ENCODE measurements at places on chromosomes 16 and 17. TPM values are rescaled to one million over a fixed set of nuclear protein-coding genes. Genes with fewer than 3 reads are reported as not detected.

GRCh38 chr17:15220785-15221184 lies 44.3 kb downstream of the PMP22 start:
- no peak overlapping the region for H3K27ac ChIP-seq
- no peaks in the 10 kb centered on the region for H3K4me1 ChIP-seq
- H3K4me3 ChIP-seq = no peak overlapping the region
- no peaks in the 10 kb centered on the region for H3K36me3 ChIP-seq

DNA sequence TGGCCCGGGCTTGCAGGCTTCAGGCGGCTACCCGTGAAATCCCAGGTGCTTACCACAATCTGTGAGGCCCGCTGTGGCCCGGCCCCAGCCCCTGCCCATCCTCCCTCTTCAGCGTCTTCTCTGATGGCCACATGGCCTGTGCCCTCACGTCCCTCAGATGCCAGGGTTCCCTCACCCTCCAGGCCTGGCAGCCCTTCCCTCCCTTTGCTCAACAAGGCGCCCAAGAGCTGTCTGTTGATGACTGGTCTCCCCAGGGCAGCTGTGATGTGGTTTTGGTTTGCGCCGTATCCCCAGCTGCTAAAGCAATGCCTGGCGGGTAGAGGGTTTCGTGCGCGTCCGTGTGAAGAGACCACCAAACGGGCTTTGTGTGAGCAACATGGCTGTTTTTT lies 35.1 kb downstream of the PMM2 start:
- peaks cover 45% of the 10 kb centered on the region for H3K36me3 ChIP-seq
- H3K4me3 ChIP-seq = no peak overlapping the region
- no peak overlapping the region for H3K27ac ChIP-seq
- H3K27me3 ChIP-seq = no peaks in the 10 kb centered on the region
- DNase-seq = no peak

Gene MPO
- not detected for total RNA-seq

- H3K4me3 ChIP-seq = no peak overlapping the region
- H3K4me1 ChIP-seq = peaks cover 88% of the 10 kb centered on the region
- H3K36me3 ChIP-seq = peaks cover 47% of the 10 kb centered on the region
- no peaks in the 10 kb centered on the region for H3K27me3 ChIP-seq
- H3K27ac ChIP-seq = no peak overlapping the region
Observed at GRCh38 chr16:648071-648780, 939 bp upstream of the WDR90 start.

DNA sequence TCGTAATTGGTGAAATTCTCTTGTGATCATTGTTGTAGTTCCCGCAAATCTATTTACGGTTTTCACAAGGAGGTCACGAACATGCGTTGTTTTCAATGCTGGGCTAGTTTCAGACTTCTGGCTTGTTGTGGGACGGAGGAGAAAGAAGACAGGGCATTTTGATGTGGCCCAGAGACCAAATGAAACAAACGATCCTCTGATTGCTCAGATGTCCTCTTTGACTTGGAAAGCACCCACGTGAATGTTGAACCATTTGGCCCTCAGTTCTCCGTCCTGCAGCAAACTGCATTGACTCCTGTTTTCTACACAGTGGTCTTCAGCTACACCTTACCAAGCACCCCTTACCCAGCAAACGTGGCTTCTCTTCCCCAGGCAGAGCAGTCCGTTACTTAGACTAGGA lies 391.0 kb downstream of the WWOX start:
- no peak overlapping the region for H3K27ac ChIP-seq
- H3K4me3 ChIP-seq = no peak overlapping the region
- H3K4me1 ChIP-seq = no peaks in the 10 kb centered on the region
- DNase-seq = no peak
- H3K27me3 ChIP-seq = peaks cover 18% of the 10 kb centered on the region

Gene MYADML2
- total RNA-seq = not detected

DNA sequence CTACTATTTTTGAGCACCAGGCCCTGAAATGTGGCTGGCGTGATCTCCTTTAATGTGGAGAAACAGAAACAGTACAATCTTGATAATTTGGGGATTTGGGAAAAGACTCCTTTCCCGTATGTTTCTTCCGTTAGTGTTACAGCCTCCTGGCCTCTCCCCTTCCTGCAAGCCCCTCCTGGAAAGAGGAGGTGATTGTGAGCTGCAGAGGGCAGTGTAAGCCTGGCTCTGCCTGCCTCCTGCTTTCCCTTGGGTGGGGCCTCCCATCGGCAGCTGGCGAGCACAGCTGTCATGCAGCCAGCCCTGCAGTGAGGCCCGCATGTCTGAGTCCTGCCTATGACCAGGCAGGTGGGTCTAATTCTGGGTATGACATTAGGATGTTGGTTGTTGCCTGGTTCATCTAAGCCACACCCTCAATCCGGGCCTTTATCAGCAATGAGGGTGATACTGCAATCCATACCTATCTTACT lies 48.7 kb upstream of the WSB1 start:
- DNase-seq = peak; percentile 84
- peaks cover 13% of the 10 kb centered on the region for H3K4me1 ChIP-seq
- H3K36me3 ChIP-seq = no peaks in the 10 kb centered on the region
- no peaks in the 10 kb centered on the region for H3K27me3 ChIP-seq
- H3K4me3 ChIP-seq = no peak overlapping the region

GRCh38 chr16:16015849-16016248 lies 66.4 kb downstream of the ABCC1 start:
- H3K27me3 ChIP-seq = no peaks in the 10 kb centered on the region
- no peak overlapping the region for H3K27ac ChIP-seq
- peaks cover 67% of the 10 kb centered on the region for H3K36me3 ChIP-seq
- H3K4me3 ChIP-seq = no peak overlapping the region
- H3K4me1 ChIP-seq = peaks cover 12% of the 10 kb centered on the region

Gene SRL
- total RNA-seq = not detected

Gene CA5A
- not detected for total RNA-seq

GRCh38 chr17:81898029-81898866 lies 3.8 kb upstream of the NPB start:
- peaks cover 48% of the 10 kb centered on the region for H3K4me1 ChIP-seq
- no peak for DNase-seq
- H3K36me3 ChIP-seq = peaks cover 66% of the 10 kb centered on the region
- H3K27me3 ChIP-seq = no peaks in the 10 kb centered on the region

Gene SHISA9
- not detected for total RNA-seq

Gene CLEC3A
- not detected for total RNA-seq

Gene IRX5
- 2.6 TPM for total RNA-seq

DNA sequence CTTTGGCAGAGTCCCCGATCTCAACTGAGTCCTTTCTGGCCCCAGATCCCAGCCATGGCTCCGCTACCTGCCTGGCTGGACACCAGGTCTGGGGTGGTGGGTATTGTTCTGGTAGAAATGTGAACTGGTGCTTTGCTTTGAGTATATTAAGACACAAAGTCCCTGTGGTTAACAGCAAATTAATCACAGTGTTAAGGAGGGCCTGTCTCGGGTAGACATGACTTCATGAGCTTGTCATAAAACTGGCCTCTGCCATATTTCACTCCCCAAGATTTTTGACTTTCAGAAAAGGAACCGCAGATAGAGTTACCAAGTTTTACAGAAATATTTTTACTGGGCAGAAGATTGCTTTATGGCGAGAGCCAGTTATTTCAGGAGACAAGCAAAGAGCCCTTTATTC lies 19.5 kb downstream of the NKD1 start:
- no peak for DNase-seq
- no peaks in the 10 kb centered on the region for H3K4me1 ChIP-seq
- no peaks in the 10 kb centered on the region for H3K36me3 ChIP-seq

GRCh38 chr17:44402564-44403172 lies 13.2 kb upstream of the ITGA2B start:
- H3K4me1 ChIP-seq = 0 out of 2 replicates have a peak, but pooled peaks cover 2% of the 10 kb centered on the region
- DNase-seq = no peak
- peaks cover 62% of the 10 kb centered on the region for H3K36me3 ChIP-seq

GRCh38 chr17:30230596-30231125 lies 4.8 kb downstream of the SLC6A4 start:
- no peaks in the 10 kb centered on the region for H3K4me1 ChIP-seq
- no peaks in the 10 kb centered on the region for H3K36me3 ChIP-seq
- H3K27me3 ChIP-seq = peaks cover 47% of the 10 kb centered on the region
- no peak overlapping the region for H3K4me3 ChIP-seq
- DNase-seq = no peak

DNA sequence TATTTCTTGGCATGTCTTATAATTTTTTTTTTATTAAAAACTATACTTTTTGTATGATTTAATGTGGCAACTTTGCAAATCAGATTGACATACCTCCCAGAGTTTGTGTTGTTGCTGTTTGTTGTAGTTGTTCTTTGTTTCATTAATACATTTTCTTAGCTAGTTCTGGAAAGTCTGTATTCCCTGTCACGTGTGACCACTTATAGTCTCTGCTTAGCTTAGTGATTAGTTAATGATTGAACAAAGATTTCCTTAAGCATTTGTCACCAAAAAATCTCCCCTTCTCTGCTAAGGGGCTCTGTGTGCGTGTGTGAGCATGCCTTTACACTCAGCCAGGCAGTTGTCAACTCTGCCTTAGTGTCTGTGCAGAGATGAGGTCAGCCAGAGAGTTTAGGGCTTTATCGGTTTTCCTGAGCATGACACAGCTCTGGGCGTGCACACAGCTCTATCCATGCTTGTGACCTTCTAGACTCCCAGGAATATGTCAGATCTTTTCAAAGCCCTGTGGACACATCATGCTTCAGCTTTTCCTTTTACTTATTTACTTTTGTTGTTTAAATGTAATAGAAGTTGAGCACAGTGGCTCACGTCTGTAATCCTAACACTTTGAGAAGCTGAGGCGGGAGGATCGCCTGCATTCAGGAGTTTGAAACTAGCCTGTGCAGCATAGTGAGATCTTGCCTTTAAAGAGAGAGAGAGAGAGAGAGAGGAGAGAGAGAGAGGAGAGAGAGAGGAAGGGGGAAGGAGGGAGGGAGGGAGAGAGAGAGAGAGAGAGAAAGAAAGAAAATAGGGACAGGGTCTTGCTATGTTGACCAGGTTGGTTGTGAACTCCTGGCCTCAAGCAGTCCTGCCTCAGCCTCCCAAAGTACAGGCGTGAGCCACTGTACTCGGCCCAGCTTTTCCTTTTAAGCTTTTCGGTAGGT lies 21.9 kb downstream of the DNAI2 start:
- peak; percentile 63 for DNase-seq
- peak overlapping the region; percentile 91 for H3K27ac ChIP-seq
- no peaks in the 10 kb centered on the region for H3K36me3 ChIP-seq
- H3K27me3 ChIP-seq = no peaks in the 10 kb centered on the region
- peaks cover 14% of the 10 kb centered on the region for H3K4me1 ChIP-seq
- H3K4me3 ChIP-seq = peak overlapping the region; percentile 10

Gene MAP3K3
- 15.0 TPM for total RNA-seq

Gene KRTAP2-3
- total RNA-seq = not detected

GRCh38 chr16:19512297-19512696 lies 9.6 kb downstream of the GDE1 start:
- H3K4me1 ChIP-seq = no peaks in the 10 kb centered on the region
- H3K27me3 ChIP-seq = no peaks in the 10 kb centered on the region
- peaks cover 57% of the 10 kb centered on the region for H3K36me3 ChIP-seq
- DNase-seq = no peak
- H3K27ac ChIP-seq = no peak overlapping the region
- H3K4me3 ChIP-seq = no peak overlapping the region

Gene TMIGD1
- total RNA-seq = not detected

GRCh38 chr16:57406881-57407280 lies 2.3 kb downstream of the CCL17 start:
- H3K27me3 ChIP-seq = peaks cover 8% of the 10 kb centered on the region
- H3K36me3 ChIP-seq = no peaks in the 10 kb centered on the region
- H3K27ac ChIP-seq = no peak overlapping the region
- H3K4me1 ChIP-seq = no peaks in the 10 kb centered on the region
- H3K4me3 ChIP-seq = no peak overlapping the region

DNA sequence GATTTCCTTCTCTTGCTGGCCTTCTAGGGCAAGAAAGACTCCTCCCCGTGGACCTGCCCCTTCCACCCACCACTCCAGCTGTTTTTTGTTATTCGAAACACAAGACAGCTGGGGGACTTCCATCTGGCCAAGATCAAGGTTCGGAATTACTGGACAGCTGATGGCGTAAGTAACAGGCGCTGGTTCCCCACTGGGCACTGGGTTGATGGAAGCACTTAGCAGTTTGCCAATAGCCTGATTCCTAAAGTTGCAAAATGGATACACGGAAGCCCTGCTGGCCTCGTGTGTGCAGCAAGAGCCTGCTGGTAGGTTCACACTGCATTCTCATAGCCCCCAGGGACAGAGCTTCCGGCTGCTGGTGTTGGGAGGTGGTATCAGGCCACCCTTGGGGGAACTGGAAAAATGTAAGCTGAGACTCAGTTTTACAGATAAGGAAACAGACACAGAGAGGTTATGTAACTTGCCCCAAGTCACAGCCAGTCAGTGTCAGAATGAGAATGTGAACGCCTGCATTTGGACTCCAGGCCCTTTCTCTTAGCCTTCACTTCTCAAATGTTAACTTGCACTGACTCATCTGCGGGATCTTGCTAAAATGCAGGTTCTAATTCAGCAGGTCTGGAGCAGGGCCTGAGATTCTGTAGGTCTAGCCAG lies 171.7 kb downstream of the KATNIP start:
- H3K4me1 ChIP-seq = no peaks in the 10 kb centered on the region
- DNase-seq = no peak
- H3K27ac ChIP-seq = no peak overlapping the region
- H3K4me3 ChIP-seq = no peak overlapping the region
- no peaks in the 10 kb centered on the region for H3K27me3 ChIP-seq

DNA sequence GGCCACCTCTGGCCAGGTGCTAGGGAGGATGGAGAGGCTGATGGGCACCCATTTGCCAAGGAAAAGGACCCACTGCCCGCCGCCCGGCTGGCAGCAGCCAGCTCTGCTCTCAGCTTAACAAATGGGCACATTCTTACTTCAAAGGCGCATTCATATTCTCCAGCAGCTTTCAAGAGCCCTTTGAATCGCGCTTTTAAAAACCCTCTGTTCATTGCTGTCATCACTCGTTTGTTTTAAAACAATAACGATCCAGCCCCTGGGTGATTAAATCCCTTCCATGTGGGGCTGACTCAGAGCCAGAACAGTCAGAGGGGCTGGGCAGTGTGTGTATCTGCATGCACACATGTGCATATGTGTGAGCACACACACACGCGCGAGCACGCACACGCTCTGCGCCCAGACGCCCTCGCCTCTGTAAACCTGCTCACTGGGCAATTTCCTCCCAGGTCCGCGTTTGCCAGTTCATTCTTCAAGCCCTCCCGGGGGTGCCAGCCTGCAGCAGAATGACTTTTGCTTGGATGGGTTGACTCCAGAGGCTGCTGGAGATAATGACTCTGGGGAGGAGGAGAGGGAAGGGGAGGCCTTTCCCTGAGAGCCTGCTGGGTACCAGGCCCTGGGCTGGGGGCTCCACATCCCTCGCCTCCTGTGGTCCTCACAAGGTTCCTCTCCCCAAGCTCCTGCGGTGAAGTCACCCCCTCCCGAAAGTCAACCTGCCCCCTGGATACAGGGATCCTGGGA lies 133.1 kb downstream of the SDK2 start:
- H3K27ac ChIP-seq = no peak overlapping the region
- H3K36me3 ChIP-seq = no peaks in the 10 kb centered on the region
- DNase-seq = no peak
- H3K27me3 ChIP-seq = peaks cover 21% of the 10 kb centered on the region
- H3K4me3 ChIP-seq = no peak overlapping the region
- H3K4me1 ChIP-seq = no peaks in the 10 kb centered on the region

- no peak overlapping the region for H3K27ac ChIP-seq
- no peaks in the 10 kb centered on the region for H3K27me3 ChIP-seq
- no peaks in the 10 kb centered on the region for H3K4me1 ChIP-seq
- no peak overlapping the region for H3K4me3 ChIP-seq
Observed at GRCh38 chr17:13646411-13646810, 44.7 kb upstream of the HS3ST3A1 start.
